ENCODE measurements at places on chromosomes 13 and 19.

DNA sequence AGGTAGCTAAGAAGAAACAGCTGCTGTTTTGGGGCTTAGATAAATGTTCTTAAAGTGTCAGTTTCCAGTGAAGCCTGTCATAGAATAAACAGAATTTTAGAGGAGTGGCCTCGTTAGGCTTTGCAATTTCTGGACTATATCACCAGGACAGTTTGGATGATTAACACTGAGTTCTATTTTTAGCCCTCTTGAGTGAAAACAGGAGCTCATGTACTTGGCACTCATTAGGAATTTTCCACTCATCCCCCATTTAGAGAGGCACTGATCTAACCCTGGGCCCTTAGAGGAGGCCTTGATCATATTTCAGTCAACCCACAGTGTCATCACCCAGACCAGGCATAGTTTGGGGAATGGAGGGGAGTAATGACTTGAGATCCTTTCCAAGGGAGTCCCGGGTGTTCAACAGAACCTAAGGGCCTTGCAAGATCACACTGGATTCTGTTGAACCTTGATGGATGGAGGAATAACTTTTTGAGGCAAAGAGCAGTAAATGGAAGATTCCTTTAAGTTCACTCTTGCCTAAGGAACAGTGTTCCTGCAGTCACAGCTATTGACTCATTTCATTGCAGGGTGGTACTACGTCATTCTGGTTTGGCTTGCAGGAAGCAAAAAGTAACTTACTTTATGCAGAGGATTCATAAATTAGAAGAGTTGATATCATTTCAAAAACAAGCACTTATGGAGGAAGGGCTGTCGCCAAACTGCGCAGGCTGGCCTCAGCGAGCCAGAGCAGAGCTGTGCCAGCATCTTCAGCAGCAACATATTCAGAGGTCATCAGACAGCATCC lies 160.2 kb downstream of the SLC7A1 start:
- no peak for DNase-seq

DNA sequence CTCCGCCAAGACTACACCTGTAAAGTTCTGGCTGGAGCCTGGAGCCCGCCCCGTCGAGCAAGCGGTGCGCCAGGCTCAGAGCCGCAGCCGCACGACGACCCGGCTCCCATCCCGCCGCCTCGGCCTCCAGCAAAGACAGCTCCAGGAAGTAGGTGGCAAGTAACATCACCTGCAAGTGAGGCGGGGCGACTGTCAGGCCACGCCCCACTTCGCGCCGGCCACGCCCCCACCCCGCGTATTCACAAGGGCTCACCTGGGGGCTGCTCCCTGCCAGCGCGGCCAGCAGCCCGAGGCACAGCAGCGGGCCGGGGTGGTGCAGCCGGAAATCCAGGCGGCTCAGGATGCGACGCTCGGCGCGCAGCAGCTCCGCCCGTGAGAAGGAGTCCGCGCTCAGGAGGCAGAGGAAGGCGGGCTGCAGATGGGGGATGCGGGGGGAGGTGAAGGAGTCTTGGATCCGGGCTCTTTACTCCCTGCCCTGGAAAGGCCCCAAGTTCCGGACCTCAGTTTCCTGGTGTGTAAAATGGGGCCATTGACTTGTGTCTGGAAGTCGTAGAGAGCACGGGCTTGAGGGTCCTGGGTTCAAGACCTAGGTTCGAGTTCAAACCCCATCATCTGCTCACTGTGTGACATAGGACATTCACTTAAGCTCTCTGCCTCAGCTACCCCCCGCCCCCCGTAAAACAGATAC lies 3.2 kb downstream of the CCNP start:
- no peak for DNase-seq

GRCh38 chr13:26977541-26977940 lies 194.1 kb downstream of the USP12 start:
- DNase-seq = no peak

GRCh38 chr19:17855280-17856152 lies 4.2 kb upstream of the RPL18A start:
- peak; percentile 45 for DNase-seq

DNA sequence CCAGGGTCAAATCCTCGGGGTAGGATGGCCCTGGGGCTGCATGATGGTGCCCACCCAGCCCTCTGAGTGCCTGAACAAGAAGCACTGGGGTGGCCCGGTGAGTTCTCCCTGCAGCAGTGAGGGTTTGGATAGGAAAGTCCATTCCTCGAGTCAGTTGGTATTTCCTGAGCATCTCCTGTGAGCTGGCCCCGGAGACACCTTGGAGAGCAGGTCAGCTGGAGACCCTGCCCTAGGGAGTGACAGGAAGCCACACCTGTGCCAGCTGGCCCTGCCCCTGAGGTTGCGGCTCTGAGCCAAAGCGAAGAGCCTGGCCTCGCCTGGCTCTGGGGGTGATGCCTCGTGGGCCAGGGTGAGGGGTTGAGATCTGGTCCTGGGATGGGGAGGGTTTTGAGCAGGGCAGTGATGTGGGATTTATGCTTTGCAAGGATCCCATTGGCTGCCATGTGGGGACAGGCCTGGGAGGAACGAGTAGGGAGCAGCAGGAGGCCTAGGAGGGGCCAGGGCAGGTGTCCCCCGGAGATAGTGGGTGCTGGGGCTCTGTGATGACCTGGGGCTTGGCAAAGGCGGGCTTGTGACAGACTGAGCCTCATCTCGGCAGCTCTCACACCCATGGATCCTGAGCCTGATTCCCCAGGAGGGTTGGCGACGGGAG lies 16.0 kb downstream of the CRTC1 start:
- no peak for DNase-seq

DNA sequence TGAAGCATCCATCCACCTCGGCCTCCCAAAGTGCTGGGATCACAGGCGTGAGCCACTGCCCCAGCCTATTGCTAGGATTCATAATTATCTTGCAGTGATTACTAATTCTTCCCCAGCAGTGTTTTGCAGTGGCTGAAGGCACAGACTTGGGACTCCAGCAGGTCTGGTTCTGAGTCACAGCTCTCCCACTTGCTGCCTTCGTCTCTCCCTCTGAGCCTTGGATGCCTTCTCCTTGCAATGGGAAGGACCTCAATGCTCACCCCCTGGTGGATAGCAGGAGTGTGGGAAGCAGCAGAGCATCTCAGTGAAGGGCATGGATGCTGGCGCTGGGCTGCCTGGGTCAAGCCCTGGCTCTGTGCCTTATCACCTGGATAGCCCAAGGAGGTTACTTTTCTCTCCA lies 37.6 kb upstream of the SHKBP1 start:
- no peak for DNase-seq

DNA sequence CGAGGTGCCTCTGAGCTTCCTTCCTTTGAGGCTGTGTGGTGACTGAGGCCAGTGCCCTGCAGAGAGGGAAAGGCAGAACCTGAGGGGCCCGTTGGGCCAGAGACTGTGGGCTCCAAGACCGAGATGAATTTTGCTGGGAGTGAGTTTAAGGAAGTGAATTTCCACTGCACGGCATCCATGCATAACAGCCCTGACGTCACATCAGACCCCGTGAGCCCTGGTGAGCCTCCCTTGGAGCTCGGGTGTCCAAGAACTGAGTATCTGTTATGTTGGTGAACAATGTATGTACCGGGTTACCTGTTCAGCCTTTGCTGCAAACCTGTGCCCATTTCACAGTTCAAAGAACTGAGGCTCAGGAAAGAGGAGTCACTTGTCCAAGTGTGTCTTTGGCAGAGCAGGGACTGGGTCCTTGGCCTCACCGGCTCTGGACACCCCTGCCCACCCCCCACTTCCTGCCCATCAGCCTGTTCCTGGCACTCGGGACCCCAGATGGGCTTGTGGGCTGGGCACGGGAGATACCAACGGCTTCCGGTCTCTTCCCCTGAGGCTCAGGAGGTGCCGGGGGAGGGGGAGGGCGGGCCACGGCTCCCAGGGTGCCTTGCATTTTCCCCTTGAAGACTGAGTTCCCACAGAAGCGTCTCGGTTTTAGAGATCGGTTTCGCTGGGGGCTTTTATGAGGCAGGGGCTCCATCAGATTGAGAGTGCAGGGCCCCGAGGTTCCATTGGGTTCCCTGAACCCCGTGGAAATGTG lies 33.7 kb downstream of the NFILZ start:
- DNase-seq = no peak

- peak; percentile 49 for DNase-seq
Observed at GRCh38 chr13:30121666-30122065, 185.7 kb downstream of the KATNAL1 start.

DNA sequence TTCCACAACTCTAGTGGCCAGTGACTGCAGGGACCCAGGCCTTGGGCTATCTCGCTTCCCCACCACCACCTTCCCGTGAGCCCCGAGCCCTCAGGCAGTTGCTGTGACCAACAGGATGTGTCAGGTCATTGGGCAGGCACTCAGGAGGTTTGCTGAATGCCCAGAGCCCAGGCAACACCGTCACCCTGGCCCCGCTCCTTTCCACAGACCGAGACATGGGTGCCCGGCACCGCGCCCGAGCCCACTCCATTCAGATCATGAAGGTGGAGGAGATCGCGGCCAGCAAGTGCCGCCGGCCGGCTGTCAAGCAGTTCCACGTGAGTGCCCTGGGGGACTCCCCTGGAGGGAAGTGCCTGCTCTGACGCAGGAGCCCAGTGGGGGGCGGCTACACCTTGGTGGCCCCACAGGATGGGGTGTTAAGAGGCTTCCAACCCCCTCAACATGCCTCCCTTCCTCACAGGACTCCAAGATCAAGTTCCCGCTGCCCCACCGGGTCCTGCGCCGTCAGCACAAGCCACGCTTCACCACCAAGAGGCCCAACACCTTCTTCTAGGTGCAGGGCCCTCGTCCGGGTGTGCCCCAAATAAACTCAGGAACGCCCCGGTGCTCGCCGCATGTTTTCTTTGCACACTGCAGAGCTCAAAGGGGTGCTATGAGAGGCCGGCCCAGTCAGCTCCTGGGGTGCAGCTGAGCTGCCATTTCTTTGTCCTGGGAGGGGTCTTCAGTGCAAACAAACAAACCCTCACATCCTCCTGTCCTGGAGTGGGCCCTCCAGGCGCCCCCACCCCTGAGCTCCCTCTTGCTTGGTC lies 3.2 kb downstream of the RPL18A start:
- no peak for DNase-seq

DNA sequence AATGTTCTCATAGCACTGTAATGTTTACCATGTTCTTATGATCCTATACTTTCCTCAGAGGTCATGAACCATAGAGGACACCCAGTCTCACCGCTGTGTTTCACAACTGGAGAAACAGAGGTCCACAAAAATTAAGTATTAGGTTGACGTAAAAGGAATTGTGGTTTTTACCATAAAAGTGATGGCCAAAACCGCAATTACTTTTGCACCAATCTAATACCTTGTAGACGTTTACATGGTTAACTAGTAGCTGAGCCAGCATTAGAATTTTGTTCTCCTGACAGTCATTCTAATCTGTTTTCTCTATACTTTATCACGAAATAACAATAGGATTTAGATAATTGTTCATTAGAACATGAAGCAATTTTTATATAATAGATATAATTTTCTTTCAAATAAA lies 763.4 kb upstream of the ARGLU1 start:
- DNase-seq = no peak

GRCh38 chr19:58575183-58576041 lies 2.3 kb upstream of the MZF1 start:
- peak; percentile 93 for DNase-seq

DNA sequence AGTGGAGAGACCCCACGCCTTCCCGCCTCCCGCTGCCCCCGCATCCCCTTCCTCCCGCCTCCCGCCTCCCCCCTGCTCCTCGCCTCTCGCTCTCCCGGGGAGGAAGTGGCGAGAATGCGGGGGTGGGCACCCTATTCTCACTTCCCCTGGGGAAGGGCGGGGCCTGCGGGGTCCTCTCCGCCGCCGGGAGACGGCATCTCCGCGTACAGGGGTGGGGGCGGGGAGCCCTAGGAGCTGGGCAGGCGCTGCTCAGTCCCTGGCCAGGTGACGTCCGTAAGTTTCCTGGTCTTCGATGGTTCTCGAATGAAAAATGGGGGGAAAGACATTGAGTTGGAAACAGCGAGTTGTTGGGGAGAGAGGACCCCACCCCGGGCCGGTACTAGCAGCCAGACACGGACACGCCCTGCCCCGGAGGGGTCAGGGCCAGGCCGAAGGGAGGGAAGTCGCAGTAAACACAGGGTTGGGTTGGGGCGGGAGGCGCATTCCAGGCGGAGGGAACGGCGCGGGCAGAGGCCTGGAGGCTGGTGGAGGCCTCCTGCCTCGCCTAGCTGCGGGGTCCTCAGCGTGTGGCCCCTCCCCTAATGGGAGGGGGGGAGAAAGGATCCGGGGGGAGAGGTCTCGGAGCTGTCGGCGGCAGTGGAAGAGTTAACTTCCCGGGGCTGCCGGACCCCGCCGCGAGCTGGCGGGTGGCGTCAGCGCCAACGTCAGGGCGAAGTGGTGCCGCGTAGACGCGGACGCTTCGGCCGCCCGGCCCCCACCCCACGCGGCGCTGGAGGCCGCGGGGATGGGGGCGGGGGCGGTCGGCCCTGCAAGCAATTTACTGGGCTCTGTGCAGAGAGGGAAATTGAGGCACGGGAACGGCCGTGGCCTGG lies 10.4 kb upstream of the JUND start:
- peak; percentile 73 for DNase-seq

DNA sequence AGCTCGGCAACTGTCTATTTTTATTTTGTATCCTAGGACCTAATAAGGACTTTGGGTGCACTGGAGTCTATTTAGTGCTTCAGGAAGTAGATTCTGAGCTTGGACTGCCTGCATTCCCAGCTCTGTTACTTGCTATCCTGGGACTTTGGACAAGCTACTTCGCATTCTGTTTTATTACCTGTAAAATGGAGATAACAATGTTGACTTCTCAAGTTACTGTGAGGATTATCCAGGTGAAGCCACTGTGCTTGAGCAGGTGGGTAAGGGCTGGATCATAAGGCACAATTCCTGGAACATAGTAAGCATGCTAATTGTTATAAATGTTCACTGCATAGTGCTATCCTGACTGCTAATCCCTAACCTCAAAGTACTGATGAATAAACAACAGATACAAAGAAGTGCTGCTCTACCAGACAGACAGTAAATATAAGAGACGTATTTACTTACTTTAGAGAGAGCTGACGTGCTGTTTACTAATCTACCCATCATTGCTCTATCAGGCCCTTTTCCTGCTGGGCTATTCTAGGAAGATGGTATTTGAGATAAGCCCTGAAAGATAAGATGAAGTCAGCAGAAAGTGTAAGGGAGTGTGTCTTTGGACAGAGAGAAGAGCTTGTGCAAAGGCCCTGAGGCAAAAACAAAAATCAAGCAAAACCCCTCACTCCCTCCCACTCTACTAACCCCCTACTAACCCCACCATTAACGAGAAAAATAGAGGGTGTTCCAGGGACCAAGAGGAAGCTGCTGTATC lies 50.8 kb upstream of the FLT1 start:
- no peak for DNase-seq

DNA sequence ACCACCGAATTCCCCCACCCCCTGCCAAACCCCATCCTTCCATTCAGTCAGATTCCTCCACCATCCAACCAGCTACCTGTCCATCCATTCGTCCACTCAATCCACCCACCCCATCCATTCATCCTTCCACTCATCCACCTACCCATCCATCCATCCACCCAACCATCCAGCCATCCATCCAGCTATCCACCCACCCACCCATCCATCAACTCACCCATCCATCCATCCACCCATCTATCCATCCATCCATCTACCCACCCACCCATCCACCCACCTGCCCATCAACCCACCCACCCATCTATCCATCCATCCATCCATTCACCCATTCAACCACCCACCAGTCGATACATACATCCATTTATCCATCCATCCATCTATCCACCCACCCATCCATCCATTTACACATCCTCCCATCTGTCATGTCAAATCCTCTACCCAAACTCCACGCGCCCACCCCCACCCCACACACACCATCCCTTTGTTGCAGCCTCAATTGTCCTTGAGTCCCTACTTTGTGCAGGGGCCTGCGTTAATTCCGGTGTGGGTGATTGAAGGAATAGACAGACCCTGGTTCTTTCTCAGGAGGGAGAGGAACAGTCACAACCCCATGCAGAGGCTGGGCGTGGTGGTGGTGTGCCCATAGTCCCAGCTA lies 5.3 kb upstream of the SLC5A5 start:
- no peak for DNase-seq

GRCh38 chr13:88246239-88246638 lies 575.1 kb downstream of the SLITRK5 start:
- no peak for DNase-seq
